Suppressor macrophage treated with lipopolysaccharide for 1 hour (primary cell): ENCODE measurements at places on chromosomes 7 and 10.
A peak's percentile ranks its signal among the peaks of the same experiment; 100 is the strongest.

- DNase-seq: no peak
Measured at GRCh38 chr7:71311576-71311975, 179.6 kb downstream of the GALNT17 start.

- DNase-seq: no peak
Measured at GRCh38 chr10:7541137-7542087, 125.4 kb downstream of the ITIH5 start.

DNA sequence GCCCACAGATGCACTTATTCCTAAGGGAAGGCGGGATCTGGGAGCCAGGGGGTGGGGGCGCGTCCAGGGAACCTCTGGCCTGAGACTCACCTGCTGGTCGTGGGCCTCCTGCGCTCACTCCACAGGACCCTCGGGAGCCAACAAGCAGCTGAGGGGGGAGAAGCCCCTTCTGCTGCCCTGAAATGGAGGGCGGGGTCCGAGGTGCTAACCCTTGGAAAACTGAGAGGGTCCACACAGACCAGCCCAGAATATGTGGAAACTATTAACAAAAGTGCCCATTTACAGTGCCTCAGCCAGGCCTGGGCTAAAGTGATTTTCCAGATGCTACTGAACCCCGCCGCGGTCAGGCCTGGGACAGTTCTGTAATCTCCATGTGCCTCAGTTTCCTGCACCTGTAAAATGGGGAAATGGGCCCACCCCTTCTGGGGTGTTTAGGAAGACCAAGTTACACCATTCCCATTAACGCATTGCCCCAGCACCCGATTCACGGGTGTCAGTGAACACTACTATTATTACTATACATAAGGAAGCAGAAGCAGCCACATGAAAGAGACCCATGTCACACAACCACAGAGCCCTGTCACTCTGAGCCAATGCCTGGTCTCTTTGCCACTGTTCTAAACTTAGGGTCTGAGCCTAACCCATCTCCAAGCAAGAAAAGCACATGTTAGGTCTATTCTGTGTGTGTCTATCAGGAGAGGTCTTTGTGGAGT lies 630 bp upstream of the VSTM4 start:
- no peak for DNase-seq

DNA sequence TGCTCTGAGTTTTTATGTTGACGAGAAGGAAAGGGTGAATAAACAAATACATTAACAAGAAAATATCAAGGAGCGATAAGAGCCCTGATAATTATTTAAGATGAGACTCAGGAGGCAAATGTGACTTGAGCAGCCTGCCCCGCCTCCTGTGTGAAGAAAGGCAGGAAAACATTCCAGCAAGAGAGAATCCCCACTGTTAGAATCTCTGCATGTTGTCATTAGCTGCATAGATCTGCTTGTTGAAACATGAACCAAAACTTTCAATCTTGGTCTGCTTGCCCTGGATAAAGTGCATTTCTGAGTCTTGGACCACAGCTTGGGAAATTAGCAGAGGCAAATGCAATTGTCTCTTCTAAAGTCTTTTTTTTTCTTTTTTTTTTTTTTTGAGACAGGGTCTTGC lies 120.0 kb downstream of the DPP6 start:
- no peak for DNase-seq

DNA sequence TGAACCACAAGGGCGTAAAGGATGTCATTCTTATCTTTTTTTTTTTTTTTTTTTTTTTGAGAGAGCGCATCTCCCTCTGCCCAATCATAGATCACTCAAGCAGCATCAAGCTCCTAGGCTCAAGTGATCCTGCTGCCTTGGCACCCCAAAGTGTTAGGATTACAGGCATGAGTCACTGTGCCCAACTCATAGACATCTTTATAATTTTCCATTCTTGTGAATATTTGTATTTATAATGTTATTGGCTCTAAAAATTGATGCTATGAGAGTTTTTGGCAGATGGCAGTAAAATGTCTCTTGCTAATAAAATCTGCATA lies 128.7 kb downstream of the AKR1D1 start:
- no peak for DNase-seq

DNA sequence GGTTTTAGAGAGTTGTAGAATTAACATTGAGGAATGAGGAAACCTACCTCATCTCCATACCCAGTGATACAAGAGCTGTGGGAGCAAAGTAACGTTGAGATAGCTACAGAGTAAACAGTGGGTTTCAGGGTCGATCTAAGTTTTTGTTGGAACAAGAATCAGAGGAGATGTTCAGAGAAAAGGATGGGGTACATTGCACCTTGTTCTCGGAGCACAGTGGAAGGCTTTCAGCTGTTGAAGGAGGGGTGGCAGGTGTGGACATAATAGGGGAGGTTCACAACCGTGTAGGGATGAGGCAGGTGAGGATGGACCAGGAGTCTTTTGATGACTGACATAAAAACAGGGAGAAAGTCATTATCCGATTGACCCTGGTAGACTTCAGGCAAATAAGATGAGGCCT lies 121.7 kb downstream of the MLLT10 start:
- no peak for DNase-seq

DNA sequence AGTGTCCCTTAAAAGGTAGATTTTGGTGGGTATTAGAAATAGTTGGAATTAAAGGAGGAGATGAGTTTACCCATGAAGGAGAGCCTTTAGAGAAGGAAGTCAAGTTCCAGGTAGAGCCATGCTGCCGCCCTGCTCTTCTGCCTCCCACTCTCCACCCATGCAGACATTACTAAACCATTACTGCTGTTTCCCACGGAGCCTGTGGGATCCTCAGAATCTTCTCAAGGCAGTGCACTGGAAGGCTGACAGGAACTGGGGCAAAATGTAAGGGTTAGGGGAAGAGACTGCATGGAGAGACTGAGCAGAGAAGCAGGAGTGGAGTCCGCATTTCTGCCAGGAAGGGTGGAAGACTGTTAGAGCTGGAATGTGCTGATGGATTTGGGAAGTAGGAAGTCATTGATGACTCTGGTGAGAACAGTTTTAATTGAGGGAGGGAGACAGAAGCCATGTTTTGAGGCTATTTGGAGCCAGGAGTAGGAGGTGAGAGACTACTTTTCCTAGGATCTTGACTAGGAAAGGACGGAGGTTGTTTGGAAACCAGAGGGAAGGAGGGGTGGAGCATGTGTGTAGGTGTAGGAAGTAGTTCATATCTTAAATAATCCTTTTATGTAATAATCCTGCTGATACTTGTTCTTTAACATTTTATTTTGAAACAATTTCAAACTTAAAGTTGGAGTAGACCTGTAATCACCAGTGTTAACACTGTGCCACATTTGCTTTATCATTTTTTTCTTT lies 109.0 kb downstream of the CCNY start:
- no peak for DNase-seq

- DNase-seq: no peak
Measured at GRCh38 chr10:112525200-112525599, 78.2 kb downstream of the VTI1A start.

GRCh38 chr10:117723343-117723742 lies 180.8 kb downstream of the EMX2 start:
- no peak for DNase-seq

- no peak for DNase-seq
Measured at GRCh38 chr7:4707217-4707741, 25.2 kb downstream of the FOXK1 start.

- DNase-seq: no peak
Measured at GRCh38 chr7:51606601-51607154, 290.1 kb upstream of the COBL start.

GRCh38 chr7:105493923-105494315 lies 28.2 kb downstream of the PUS7 start:
- no peak for DNase-seq

- DNase-seq: no peak
Measured at GRCh38 chr7:39430909-39431641, 135.1 kb upstream of the YAE1 start.

DNA sequence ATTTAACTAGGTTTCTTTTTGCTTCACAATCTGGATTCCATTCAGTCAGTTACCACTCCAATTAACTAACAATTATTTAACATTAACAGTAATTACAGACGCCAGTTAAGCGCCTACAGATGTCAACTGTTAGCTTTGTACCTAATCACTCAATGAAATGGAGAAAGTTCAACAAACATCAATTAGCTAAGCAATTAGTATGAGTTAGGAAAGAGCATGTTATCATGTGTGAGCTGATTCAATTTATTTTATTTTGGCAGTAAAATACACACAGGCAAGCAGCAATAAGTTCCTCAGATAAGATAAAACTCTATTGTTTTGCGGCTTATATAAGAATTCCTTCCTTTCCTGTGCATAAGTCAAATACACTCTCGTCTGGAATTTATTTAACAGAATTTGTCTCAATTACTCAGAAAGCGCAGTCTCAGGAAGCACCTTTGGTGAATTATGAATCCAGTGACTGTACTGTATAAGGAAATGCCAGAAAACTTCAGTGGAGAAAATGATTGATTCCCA lies 427.1 kb upstream of the GALNT17 start:
- DNase-seq: no peak

GRCh38 chr10:72911758-72912157 lies 18.2 kb downstream of the OIT3 start:
- DNase-seq: no peak

DNA sequence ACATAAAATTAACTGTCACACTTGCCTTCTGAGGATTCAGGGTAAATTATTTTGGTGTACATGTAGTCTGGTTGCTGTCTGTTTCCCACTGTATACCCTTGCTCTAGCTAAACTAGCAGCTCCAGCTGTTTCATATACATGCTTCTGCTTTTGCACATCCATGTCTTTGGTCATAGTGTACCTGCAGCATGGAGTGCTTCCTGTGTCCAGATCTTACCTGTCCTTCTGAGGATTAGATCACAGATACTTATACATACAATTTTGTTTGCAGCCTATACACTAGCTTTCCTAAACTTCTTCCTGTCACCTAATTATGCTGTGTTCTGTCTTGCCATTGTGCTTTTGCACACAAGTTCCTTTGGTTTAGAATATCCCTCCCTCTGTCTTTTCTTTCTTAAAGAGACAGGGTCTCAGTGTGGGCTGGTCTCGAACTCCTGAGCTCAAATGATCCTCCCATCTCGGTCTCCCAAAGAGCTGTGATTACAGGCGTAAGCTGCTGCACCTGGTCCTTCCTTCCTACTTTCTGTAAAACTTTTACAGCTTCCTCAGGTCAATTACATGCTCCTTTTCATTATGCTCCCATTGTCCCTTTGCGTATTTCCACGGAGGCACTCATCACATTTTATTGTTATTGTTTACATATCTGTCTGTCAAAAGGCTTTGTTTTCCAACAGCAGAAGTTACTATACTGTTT lies 33.8 kb downstream of the TPST1 start:
- no peak for DNase-seq

DNA sequence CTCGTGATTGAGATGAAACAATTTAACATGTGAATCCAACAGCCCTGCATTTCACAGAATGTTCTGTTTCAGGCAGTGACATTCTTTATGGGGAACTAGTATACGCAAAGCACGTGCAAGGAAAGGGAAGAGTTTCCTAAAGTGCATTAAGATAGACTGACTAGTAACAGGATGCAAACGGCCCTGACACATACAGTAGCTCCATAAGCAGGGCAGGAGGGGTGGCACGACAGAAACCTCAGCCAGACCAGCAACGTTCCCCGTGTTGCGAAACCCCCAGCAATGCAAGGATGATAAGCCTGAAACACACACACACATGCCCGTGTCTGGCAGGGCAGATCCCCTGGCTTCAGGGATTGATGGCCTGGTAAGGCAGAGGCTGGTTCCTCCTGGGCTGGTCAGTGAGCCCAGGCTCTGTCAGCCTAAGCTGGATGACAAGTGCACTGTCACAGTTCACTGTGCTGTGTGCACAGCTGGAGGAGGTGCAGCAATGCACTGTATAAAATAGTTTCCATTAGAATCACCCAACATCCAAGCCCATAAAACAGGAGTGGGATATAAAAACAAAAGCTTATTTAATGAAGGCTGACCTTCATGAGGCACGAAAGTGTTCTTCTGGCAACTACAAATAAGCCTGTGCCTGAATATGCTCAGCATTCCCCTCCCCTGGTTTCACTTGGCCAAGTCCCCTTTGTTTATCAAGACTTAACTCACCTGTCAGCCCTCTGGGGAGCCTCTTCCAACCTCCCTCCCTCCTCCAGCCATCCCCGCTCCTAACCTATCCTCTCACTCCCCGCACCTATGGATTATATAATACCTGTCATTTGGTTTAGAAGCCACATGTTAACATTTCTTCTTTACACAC lies 88.8 kb downstream of the GSAP start:
- peak; percentile 85 for DNase-seq

- DNase-seq: no peak
Measured at GRCh38 chr7:122416336-122416735, 111.8 kb upstream of the FEZF1 start.

DNA sequence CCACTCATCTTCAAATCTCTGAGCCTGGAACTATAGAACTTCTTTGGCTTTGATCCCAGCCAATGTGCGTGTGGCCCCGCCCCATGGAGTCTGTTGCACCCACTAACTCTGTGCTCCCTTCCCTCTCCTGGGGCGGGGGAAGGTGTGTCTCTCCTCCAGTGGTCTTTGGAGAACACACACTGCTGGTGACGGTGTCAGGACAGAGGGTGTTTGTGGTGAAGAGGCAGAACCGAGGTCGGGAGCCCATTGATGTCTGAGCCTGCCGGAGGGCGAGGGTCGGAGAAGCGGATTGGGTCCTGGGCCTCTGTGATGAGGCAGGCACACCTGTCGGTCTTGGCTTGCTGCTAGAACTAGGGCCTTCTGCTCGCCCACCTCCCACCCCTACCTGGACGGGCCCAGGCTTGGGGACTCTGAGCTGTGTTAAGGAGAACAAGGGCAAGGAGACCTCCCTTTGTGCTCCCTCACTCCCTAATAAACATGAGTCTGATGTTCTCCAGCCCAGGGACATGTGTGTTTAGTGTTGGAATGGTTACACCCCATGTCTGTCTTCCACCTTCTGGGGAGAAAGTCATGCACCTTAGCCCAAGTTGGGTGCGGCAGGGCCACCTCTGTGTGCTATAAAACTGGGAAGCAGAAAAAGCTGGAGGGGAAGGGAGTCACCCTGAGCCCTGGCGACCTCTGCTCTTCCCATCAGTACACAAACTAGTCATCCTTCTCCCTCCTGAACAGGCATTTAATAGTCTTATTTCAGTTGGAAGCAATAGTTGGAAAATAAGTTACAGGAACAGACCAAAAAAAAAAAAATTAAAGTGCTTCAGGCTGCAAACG lies 4.6 kb downstream of the TRAPPC14 start:
- no peak for DNase-seq

DNA sequence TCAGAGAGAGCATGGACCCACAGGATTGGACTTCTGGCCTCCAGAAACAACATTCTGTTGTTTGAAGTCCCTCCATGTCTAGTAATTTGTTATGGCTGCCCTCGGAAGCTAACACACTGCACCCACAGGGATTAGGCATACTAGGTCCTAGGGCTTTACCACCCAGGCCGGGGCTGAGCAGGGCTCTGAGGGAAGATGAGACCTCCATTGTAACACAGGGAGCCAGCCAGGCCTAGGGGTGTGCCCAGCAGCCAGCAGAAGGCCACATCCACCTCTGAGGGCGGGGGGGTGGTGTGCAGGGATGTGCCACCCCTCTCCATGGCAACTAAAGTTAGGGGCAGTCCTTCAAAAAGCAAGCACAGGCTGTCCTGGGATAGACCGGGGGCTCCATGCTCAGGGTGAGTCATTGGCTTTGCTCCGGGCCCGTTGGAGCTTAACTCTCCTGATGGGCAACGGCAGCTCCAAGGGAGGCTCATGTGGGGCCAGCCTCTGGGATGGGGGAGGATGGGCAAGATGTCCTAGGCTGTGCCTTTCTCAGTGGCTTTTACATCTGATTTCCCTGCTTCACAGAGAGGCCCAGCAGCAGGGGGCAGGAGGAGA lies 96.6 kb upstream of the GPR26 start:
- DNase-seq: no peak

GRCh38 chr10:120460776-120461175 lies 3.7 kb downstream of the PLPP4 start:
- no peak for DNase-seq
